ENCODE measurements at places on chromosomes 1 and 21.

DNA sequence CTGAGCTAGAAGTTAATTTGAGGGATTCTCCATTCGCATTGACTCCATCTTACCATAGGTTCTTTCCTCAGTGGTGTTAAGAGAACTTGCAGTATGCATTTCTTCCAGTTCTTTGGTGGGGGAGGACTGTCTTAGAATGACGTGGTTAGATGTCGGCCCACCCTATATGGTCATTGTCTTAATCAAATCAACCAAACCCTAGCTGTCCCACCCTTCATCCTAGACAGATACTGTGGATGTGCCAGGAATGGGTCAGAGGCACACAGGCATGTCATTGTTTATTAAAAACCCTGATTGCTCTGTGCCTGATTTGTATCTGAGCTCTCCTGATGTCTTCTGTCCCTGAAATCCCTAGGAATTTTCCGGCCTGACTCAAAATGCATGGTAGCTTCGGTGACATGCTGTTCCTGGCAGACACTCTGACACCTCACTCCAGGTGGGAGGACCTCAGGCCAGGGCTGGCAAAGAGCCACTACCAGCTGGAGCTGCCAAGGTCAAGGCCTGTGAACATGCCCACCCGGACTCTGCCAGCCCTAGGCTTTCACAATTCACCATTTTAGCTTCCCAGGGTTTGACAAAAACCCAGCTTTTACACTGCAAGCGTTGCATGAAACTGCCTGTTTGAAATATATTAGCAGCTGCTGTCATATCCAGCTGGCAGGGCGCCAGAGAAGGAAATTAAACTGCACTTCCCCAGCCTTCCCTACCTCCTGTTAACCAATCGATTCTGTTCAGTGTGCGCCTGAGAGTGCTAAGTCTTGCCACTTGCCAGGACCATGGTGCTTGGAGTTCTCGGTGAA lies 134.0 kb downstream of the FAM78B start:
- DNase-seq, result no peak

- DNase-seq, result no peak
These were observed 127.2 kb upstream of the GJB5 start for GRCh38 chr1:34627465-34628240.

- DNase-seq, result no peak
These were observed 135.3 kb upstream of the LYPLAL1 start for GRCh38 chr1:219038398-219038797.

DNA sequence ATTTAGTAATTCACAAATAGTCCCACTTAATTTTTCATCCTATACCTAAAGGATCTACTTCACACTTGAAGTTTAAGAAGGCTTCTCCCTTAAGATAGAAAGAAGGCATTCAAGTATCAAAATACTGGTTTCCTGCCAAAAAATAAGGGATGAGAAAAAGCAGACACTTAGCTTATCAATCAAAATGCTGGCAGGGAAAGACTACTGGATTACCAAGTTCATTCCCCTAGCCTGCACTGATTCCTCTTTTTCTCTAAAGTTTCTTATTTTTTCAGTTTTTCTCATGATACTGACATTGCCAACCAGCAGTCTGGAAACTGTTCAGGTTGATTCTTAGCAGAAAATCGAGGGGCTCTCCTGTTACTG lies 204.6 kb downstream of the GABPA start:
- no peak for DNase-seq

DNA sequence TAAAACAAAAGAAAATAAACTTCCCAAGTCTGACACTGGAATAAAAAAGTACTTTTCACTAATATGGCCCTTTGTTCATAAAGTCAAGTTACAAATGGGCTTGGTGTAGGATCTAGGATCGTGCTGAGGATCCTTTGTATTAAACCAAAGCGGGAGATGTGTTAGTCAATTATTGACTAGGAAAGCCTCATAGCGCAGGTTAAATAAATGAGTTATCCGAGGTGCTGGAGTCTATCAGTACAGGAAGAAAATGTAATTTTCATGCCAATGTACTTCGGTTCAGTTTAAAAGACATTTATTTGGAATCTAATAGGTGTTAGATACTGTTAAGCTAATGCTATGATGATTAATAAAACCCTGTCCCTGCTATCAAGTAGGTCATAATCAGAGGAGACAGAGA lies 101.8 kb downstream of the TNR start:
- DNase-seq, result no peak

DNA sequence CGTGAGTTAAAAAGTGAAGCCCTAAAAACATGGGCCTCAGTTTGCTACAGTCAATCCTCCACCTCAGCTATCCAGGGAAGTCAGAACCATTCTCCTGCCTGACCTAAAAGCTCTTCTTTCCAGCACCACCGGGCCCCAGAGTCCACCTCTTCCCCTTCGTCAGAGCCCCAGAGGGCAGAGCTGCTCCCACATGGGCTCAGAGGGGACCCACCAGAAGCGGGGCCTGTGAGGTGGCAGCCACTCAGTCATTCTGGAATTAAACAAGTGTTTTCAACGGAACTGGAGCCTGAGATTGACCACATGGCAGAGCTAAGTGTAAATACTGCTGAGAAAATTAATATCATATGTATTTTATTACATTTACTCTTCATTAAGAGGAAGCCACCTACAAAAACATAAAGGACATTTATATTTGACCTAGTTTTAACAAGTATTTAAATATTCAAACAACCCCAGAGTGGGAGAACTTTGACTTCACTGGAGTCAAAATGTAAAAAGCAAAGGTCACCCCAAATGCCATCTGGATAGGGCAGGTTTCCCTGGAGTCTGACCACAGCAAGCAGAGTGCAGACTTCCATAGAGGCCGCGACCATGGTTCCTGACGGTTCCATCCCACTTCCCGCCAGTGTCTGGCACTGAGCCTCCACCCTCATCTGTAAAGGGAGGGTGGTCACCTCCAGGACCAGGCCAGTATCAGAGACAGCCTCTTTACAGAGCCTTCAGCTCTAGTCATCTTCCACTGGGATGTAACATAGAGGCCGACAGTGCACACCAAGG lies 1.8 kb downstream of the SUMO3 start:
- no peak for DNase-seq

GRCh38 chr21:29499229-29499628 lies 200.5 kb downstream of the BACH1 start:
- no peak for DNase-seq

- no peak for DNase-seq
These were observed 3.7 kb upstream of the ID3 start for GRCh38 chr1:23563003-23563402.

All from MM.1S (cell line).